Fibroblast of the aortic adventitia (primary cell): ENCODE measurements at places on chromosomes 5 and 9. TPM values are rescaled to one million over a fixed set of nuclear protein-coding genes. Genes with fewer than 3 reads are reported as not detected.

The SPATA31D4 gene
- total RNA-seq, result not detected in 2 replicates

The PLAA gene
- total RNA-seq, result 35.2 and 51.0 TPM in 2 replicates

The GADD45G gene
- 0.36 and 6.1 TPM in 2 replicates for total RNA-seq

The FAM163B gene
- total RNA-seq, result not detected in 2 replicates

The GMCL2 gene
- not detected in 2 replicates for total RNA-seq

The ANKRD31 gene
- 0.16 and 0.18 TPM in 2 replicates for total RNA-seq

The COL5A1 gene
- 171 and 188 TPM in 2 replicates for total RNA-seq

The LRRTM2 gene
- 0.33 and 3.6 TPM in 2 replicates for total RNA-seq

The ANKH gene
- 36.0 and 82.2 TPM in 2 replicates for total RNA-seq

The GPRIN1 gene
- total RNA-seq, result 1.7 and 7.1 TPM in 2 replicates

The WHRN gene
- 2.1 and 3.5 TPM in 2 replicates for total RNA-seq

The TRPM6 gene
- total RNA-seq, result under 0.01 and 0.16 TPM in 2 replicates

The FOXD4L4 gene
- 0.09 TPM in 1 of 2 replicates, not detected in the other for total RNA-seq

The STX17 gene
- total RNA-seq, result 21.2 and 32.1 TPM in 2 replicates

The PAEP gene
- total RNA-seq, result not detected in 2 replicates

The PCDHB7 gene
- 0.63 and 0.98 TPM in 2 replicates for total RNA-seq

The RARS1 gene
- total RNA-seq, result 109 and 165 TPM in 2 replicates

The HMCN2 gene
- not detected in 2 replicates for total RNA-seq

The NEUROG1 gene
- total RNA-seq, result not detected in 2 replicates

The GARIN3 gene
- total RNA-seq, result not detected in 2 replicates

The SLC31A1 gene
- 15.2 and 32.9 TPM in 2 replicates for total RNA-seq

The OCLN gene
- total RNA-seq, result 1.1 and 3.0 TPM in 2 replicates

The CACNA1B gene
- under 0.01 and 0.16 TPM in 2 replicates for total RNA-seq

The CPLANE1 gene
- total RNA-seq, result 34.6 and 37.4 TPM in 2 replicates

The WDR38 gene
- not detected in 2 replicates for total RNA-seq

The MZB1 gene
- 0.18 TPM in 1 of 2 replicates, not detected in the other for total RNA-seq
